ENCODE measurements at places on chromosomes 4 and X.

- DNase-seq, result no peak
These were observed 19.3 kb downstream of the NOA1 start for GRCh38 chr4:56958111-56958517.

- DNase-seq, result no peak
These were observed 53.8 kb upstream of the ABCG2 start for GRCh38 chr4:88212253-88212561.

- DNase-seq, result no peak
These were observed 18.8 kb downstream of the PRKG2 start for GRCh38 chr4:81196126-81196650.

DNA sequence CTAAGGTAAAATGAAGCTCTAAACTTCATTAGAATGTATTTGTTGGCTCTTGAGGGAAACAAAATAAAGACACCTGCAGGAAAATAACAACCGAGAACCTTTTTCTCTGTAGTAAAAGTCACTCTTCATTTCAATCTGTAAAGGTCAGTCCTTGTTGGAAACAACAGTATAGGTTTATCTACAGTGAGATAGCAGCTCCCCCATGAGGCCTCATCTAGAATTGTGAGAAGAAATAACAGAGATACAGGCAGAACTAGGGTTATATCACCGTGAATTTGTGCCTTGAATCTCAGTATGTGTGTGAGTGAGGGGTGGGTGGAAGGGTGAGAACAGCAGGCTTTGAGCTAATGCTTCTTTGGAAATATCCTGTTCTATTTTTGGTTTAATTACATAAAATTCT lies 107.8 kb upstream of the FMR1 start:
- no peak for DNase-seq

DNA sequence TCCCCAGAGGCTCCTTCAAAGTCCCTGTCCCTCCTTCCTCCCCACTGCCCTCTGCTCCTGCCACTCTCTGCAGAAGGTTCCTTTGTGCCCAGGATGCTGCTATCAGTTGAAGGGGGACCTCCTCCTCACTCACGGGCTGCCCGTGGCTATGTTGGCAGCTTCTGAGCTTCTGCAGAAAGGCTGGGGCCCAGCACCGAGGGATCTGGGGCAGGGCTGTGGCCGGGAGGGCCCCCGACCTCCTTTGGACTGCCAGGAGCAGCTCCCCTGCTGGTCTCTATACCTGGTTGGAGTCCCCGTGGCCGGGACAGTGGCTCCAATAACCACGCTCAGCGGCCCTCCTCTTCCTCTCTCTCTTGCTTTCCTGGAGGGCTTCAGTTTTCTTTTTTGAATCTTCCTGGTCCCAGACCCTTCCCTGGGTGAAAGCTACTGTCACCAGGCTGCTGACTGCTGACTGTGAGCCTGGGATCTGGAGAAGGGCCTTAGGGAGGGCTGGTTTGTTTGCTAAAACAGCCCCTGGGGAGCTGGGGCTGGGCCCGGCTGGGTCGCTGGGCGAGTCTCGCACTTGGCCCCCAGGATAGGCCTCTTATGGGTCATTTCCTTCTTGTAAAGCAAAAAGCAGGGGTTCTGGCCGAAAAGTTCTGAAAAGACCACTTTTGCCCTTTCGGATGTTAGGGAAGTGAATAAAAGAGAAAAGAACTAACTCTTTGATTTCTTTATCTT lies 46.9 kb downstream of the SORCS2 start:
- DNase-seq, result no peak

DNA sequence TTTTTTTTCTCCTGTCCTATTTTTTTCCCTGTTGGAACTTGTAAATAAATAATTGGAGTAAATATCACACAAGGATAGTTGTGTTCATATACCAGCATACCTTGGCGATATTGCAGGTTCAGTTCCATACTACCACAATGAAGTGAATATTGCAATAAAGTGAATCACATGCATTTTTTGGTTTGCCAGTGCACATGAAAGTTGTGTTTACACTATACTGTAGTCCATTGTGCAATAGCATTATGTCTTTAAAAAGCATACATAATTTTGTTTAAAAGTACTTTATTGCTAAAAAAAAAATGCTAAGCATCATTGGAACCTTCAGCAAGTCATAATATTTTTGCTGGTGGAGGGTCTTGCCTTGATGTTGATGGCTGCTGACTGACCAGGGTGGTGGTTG lies 88.6 kb downstream of the GSTCD start:
- DNase-seq, result no peak

GRCh38 chrX:85020216-85020615 lies 16.5 kb downstream of the APOOL start:
- DNase-seq, result no peak

DNA sequence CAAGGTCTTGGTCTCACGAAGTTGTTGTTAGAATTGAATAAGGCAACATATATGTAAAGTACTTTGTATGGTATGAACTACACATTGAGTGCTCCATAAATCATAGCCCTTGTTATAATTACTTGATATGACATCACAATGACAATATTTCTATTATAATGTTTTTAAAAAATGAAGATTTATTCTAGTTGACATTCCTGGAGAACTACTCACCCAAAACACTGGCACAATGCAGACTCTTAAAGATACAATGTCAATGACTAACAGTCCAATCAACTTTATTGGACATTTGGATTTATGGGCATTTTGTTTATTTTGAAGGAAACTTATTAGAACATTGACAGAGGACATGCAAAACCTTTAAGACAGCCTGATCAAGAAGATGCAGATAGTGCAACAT lies 55.3 kb downstream of the ASB9 start:
- no peak for DNase-seq

GRCh38 chrX:79147477-79147876 lies 3.0 kb downstream of the GPR174 start:
- no peak for DNase-seq

- no peak for DNase-seq
These were observed 23.9 kb downstream of the SCD5 start for GRCh38 chr4:82774711-82775171.
